ENCODE measurements at places on chromosomes 1 and 21.

DNA sequence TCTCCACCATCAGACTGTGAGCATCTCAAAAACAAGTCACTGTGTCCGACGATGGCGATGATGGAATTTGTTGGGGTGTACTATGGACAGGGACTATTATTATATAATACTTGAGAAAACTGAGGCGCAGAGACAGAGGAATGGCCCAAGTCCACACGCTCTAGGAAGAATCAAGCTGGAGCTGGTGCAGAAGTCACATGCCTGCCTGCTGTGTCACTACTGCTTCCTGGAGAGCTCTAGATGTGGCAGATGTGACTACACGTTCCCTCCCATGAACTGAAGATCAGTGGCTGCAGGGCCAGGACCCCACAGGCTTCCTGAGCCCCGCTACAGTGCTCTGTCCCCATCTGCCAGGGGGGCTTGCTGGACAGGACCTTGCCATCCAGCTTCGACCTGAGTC, 56.9 kb downstream of the TRABD2B start:
- DNase-seq, result no peak

- DNase-seq, result no peak
These were observed 19.5 kb downstream of the UBASH3A start for GRCh38 chr21:42423197-42423675.

- no peak for DNase-seq
These were observed 104.6 kb downstream of the PLXNA2 start for GRCh38 chr1:208139434-208140045.

DNA sequence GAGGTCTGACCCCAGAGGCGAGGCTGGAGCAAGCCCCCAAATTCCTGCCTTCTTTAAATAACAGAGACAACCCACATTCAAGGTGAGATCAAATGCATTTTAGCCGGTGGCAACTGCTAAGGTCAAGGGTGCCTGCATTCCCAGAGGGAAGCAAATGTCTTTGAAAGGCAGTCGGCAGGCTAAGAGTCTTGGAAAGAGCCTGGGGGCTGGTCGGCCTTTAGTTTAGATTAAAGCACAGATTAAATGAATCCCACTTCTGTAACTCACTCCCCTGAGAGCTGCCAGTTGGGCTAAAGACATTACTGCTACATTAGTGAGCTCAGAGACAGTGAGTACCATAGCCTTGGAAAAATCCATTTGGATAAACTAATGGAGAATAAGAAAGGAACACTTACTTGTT, 59.2 kb downstream of the HTR6 start:
- no peak for DNase-seq

GRCh38 chr1:18866314-18866713, 6.9 kb upstream of the TAS1R2 start:
- no peak for DNase-seq

- peak; percentile 82 for DNase-seq
These were observed 41.4 kb downstream of the RNF115 start for GRCh38 chr1:145782272-145783099.

- DNase-seq, result no peak
These were observed 46.6 kb downstream of the RGS7 start for GRCh38 chr1:241310451-241310850.

- no peak for DNase-seq
These were observed 83.3 kb upstream of the COL24A1 start for GRCh38 chr1:86239894-86240293.

GRCh38 chr1:224321706-224322105, 8.3 kb downstream of the NVL start:
- no peak for DNase-seq

- no peak for DNase-seq
These were observed 142.7 kb upstream of the CSF3R start for GRCh38 chr1:36625253-36625934.

GRCh38 chr21:22189278-22189677, 1191.1 kb downstream of the NCAM2 start:
- no peak for DNase-seq

All from fibroblast of skin of left quadriceps (primary cell).